HepG2 (cell line): ENCODE measurements at places on chromosomes 4 and X. TPM values are rescaled to one million over a fixed set of nuclear protein-coding genes. Genes with fewer than 3 reads are reported as not detected.
A peak's percentile ranks its signal among the peaks of the same experiment; 100 is the strongest.

DNA sequence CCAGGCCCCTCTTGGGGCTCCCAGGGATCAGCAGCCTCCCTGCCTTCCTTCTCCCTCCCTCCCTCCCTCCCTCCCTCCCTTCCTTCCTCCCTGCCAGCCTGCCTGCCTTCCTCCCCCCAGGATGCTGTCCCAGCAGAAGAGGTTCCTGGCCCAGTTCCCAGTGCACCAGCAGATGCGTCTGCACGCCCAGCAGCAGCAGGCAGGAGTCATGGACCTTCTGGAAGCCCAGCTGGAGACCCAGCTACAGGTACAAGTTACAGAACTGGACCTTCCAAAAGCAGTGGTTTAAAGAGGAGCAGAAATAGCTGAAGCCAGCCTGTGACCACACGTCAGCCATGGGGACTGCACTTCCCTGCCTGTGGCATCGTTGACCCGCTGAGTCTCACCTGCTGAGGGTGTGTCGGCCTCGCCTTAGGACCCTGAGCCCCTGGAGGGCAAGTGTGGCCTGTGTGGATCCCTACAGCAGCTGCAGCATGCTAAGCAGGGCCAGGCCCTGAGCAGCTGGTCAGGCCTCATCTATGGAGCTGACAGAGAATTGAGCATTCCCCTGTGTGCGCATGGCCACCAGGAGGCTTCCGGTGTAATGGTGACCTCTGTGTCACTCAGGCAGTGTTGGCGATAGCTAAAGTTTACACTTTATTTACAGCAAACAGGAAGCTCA lies 84.7 kb downstream of the CRMP1 start:
- H3K4me3 ChIP-seq, result no peak overlapping the region
- H3K4me1 ChIP-seq, result no peaks in the 10 kb centered on the region
- peaks cover 38% of the 10 kb centered on the region; the same call in 2 of the 3 replicates for H3K36me3 ChIP-seq
- no peaks in the 10 kb centered on the region for H3K27me3 ChIP-seq

The ZNF185 gene
- total RNA-seq, result 1.6 and 1.9 TPM in 2 replicates

DNA sequence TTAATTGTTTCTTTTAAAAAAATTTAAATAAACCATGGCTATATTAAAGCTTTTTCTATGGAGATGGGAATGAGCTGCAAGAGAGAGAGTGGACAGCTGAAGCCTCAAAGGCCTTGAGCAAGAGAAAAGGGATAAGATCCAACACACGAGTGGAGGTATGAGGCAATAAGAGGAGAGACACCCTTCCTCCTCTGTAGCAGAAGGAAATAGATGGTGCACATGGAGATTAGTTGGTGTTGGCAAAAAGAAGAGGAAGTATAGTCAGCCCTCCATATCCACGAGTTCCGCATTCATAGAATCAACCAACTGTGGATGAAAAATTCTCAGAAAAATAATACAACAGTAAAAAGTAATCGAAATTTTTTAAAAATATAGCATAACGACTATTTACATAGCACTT lies 3.2 kb downstream of the CXorf38 start:
- no peaks in the 10 kb centered on the region for H3K27me3 ChIP-seq
- no peak overlapping the region for H3K4me3 ChIP-seq
- no peak for DNase-seq
- 0 out of 3 replicates have a peak, but pooled peaks cover 6% of the 10 kb centered on the region for H3K36me3 ChIP-seq
- H3K4me1 ChIP-seq, result peaks cover 11% of the 10 kb centered on the region
- H3K27ac ChIP-seq, result no peak overlapping the region

The HCFC1 gene
- 17.8 and 24.0 TPM in 2 replicates for total RNA-seq

DNA sequence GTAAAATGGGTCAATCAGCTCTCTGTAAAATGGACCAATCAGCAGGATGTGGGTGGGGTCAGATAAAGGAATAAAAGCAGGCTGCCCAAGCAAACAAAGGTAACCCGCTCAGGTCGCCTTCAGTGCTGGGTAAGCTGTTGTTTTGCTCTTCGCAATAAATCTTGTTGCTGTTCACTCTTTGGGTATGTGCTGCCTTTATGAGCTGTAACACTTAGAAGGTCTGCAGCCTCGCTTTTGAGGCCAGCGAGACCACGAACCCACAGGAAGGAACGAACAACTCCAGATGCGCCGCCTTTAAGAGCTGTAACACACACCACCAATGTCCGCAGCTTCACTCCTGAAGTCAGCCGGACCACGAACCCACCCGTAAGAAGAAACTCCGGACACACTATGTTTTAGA lies 11.5 kb upstream of the CAMK2D start:
- H3K27me3 ChIP-seq, result no peaks in the 10 kb centered on the region
- H3K36me3 ChIP-seq, result no peaks in the 10 kb centered on the region
- H3K4me1 ChIP-seq, result no peaks in the 10 kb centered on the region
- no peak overlapping the region for H3K27ac ChIP-seq

DNA sequence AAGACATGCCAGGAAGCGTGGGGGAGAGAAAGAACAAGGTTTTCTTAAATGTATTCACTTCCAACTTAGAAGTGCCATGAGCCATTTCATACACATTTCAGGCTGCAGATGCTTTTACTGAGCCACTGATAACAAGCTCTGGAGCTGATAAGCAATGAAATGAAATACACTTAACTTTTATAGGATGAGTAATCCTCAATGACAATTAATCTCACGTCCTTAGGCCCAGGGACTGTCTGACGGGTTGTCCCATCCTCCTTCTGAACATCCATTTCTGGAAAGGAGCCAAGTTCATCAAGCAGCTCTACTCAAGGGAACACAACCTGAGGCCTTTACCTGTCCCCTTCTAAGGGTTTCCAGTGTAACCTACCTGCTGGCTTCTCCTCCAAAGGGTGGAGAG lies 121.2 kb downstream of the PARM1 start:
- no peaks in the 10 kb centered on the region for H3K27me3 ChIP-seq
- no peaks in the 10 kb centered on the region for H3K36me3 ChIP-seq
- no peak for DNase-seq
- H3K4me1 ChIP-seq, result no peaks in the 10 kb centered on the region
- H3K4me3 ChIP-seq, result no peak overlapping the region

GRCh38 chrX:72272868-72273267 lies 4.2 kb downstream of the RPS4X start:
- no peak overlapping the region for H3K4me3 ChIP-seq
- no peaks in the 10 kb centered on the region for H3K27me3 ChIP-seq
- peaks cover 35% of the 10 kb centered on the region for H3K4me1 ChIP-seq
- H3K36me3 ChIP-seq, result peaks cover 36% of the 10 kb centered on the region
- no peak for DNase-seq

GRCh38 chr4:1200425-1201035 lies 28.1 kb upstream of the SPON2 start:
- no peak for DNase-seq
- peaks cover 25% of the 10 kb centered on the region for H3K4me1 ChIP-seq
- H3K36me3 ChIP-seq, result no peaks in the 10 kb centered on the region; the same call in none of the 2 replicates
- no peak overlapping the region for H3K4me3 ChIP-seq
- H3K27ac ChIP-seq, result no peak overlapping the region
- H3K27me3 ChIP-seq, result no peaks in the 10 kb centered on the region

- no peak overlapping the region for H3K4me3 ChIP-seq
- H3K4me1 ChIP-seq, result no peaks in the 10 kb centered on the region
- no peaks in the 10 kb centered on the region for H3K36me3 ChIP-seq
- no peak for DNase-seq
- H3K27ac ChIP-seq, result no peak overlapping the region
Measured at GRCh38 chr4:54855191-54855854, 197.6 kb downstream of the KIT start.

GRCh38 chrX:5976332-5976731 lies 252.3 kb downstream of the NLGN4X start:
- no peak overlapping the region for H3K4me3 ChIP-seq
- H3K36me3 ChIP-seq, result no peaks in the 10 kb centered on the region
- no peak overlapping the region for H3K27ac ChIP-seq
- H3K4me1 ChIP-seq, result no peaks in the 10 kb centered on the region
- no peak for DNase-seq

DNA sequence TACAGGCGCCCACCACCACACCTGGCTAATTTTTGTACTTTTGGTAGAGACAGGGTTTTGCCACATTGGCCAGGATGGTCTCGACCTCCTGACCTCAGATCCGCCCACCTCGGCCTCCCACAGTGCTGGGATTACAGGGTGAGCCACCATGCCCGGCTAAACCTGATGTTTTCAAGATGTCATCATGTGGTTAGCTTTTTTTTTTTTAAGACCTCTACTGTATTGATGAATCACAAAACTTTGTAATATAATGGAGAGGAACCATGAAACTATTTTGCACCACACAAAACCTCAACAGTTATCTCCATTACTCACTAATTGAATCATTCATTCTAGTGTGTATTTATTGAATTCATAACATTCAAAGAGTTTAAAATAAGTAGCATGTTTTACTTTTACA lies 94.7 kb upstream of the NEIL3 start:
- H3K4me3 ChIP-seq, result no peak overlapping the region
- DNase-seq, result no peak
- H3K36me3 ChIP-seq, result no peaks in the 10 kb centered on the region
- H3K4me1 ChIP-seq, result no peaks in the 10 kb centered on the region
- H3K27ac ChIP-seq, result no peak overlapping the region

The SPACA5 gene
- not detected in 2 replicates for total RNA-seq

GRCh38 chrX:26789751-26790150 lies 573.8 kb downstream of the MAGEB5 start:
- no peaks in the 10 kb centered on the region for H3K36me3 ChIP-seq
- H3K27me3 ChIP-seq, result no peaks in the 10 kb centered on the region
- H3K27ac ChIP-seq, result no peak overlapping the region

DNA sequence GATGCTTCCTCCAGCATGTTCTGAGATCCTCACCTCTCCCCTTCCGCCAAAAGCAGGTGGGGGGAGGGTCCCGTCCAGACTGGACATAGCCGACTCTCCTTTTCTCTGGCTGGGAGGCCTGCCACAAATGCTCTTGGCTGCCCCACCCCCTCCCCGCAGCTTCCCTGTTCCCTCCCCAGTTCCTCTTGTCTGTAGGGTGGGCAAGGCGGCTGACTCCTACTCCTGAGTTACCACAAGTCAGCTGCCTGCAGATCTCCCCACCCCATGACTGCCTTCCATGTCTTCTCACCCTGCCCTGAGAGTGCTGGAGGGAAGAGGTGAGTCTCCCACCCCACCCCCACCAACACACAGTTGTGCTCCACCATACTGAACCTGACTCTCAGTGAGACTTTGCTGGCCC lies 2.9 kb downstream of the ATP6AP1 start:
- H3K27ac ChIP-seq, result no peak overlapping the region
- DNase-seq, result no peak
- peaks cover 33% of the 10 kb centered on the region for H3K4me1 ChIP-seq
- no peaks in the 10 kb centered on the region; the same call in 2 of the 3 replicates for H3K36me3 ChIP-seq
- H3K4me3 ChIP-seq, result no peak overlapping the region

GRCh38 chr4:82905205-82905604 lies 4.7 kb downstream of the THAP9 start:
- no peak overlapping the region for H3K4me3 ChIP-seq
- H3K4me1 ChIP-seq, result peaks cover 14% of the 10 kb centered on the region

DNA sequence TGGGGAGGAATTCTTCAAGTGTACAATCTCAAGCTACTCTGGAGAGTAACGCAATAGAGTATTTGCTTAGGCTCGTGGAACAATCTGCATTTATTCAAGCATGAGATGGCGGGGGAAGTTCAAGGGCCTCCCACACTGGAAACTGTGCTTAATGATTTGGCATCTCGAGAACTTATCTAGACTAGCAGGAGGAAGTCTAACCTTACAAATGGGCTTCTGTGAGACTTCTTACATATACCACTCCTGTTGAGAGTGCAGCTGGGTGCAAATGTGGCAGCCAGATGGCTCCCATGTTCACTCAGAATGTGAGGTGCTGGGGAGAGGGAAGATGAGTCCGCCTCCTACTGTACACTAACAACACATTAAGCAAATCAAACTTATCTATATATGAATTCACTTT lies 29.3 kb upstream of the PTPN13 start:
- no peaks in the 10 kb centered on the region for H3K4me1 ChIP-seq
- no peak for DNase-seq
- H3K36me3 ChIP-seq, result no peaks in the 10 kb centered on the region
- no peak overlapping the region for H3K4me3 ChIP-seq
- H3K27ac ChIP-seq, result no peak overlapping the region
- no peaks in the 10 kb centered on the region for H3K27me3 ChIP-seq

The TLR6 gene
- total RNA-seq, result 0.52 and 0.71 TPM in 2 replicates

The GLOD5 gene
- 0.73 and 0.93 TPM in 2 replicates for total RNA-seq

GRCh38 chrX:30653415-30654131 lies at the start of gene GK:
Gene GK (plus strand): TSS chrX:30653423. CDS start chrX:30653538, 115 bp downstream.
- peaks cover 66% of the 10 kb centered on the region for H3K4me1 ChIP-seq
- peak within 1 kb of the TSS; percentile 95 for H3K4me3 ChIP-seq
- H3K36me3 ChIP-seq, result 0 out of 3 replicates have a peak, but pooled peaks cover 2% of the 10 kb centered on the region
- no peaks in the 10 kb centered on the region for H3K27me3 ChIP-seq

DNA sequence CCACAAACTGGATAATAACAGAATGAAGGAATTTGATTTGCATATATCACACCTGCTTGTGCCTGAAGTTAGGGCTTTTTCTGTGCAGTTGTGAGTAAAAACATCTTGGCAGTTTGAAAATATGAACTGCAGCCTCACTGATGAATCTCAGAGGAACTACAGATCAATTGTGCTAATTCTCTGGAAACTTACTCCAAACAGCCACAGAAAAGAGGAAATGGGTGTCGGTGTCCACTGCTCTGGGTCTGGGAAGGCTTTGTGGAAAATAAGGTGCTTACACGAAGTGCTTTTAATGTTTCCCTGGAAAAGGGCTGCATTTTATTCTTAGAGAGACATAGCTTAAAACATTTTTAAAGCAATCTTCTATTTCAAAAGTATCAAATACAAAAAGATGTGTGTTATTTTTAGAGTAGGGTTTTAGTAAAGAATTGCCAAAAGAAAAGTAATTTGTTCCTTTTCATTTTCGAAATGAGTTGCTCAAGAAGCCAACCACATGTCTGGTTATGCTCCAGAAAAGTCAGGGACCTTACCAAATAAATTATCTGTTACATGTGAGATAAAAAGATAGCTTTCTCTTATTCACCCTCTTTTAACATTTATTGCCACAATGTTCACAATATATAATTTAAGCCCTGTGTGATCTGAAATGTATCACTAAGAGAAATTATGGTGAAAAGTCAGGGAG lies 240.1 kb downstream of the FRAS1 start:
- DNase-seq, result no peak
- H3K4me3 ChIP-seq, result no peak overlapping the region
- H3K36me3 ChIP-seq, result peaks cover 10% of the 10 kb centered on the region

GRCh38 chr4:9608300-9608699 lies 164.1 kb downstream of the DEFB131A start:
- H3K27ac ChIP-seq, result no peak overlapping the region
- H3K27me3 ChIP-seq, result no peaks in the 10 kb centered on the region
- H3K4me1 ChIP-seq, result no peaks in the 10 kb centered on the region

GRCh38 chr4:17760626-17761025 lies 20.8 kb downstream of the FAM184B start:
- no peak for DNase-seq
- no peak overlapping the region for H3K4me3 ChIP-seq
- no peaks in the 10 kb centered on the region for H3K27me3 ChIP-seq
- no peaks in the 10 kb centered on the region for H3K36me3 ChIP-seq
- no peaks in the 10 kb centered on the region for H3K4me1 ChIP-seq
- no peak overlapping the region for H3K27ac ChIP-seq

The AWAT2 gene
- total RNA-seq, result not detected in 2 replicates

GRCh38 chr4:184824776-184825084 lies 1.0 kb downstream of the ACSL1 start:
- peak overlapping the region; percentile 58 for H3K4me3 ChIP-seq
- DNase-seq, result no peak
- H3K36me3 ChIP-seq, result no peaks in the 10 kb centered on the region
- H3K4me1 ChIP-seq, result peaks cover 53% of the 10 kb centered on the region
- H3K27ac ChIP-seq, result no peak overlapping the region

GRCh38 chr4:159855731-159856130 lies 752.9 kb downstream of the RAPGEF2 start:
- no peak overlapping the region for H3K27ac ChIP-seq
- no peaks in the 10 kb centered on the region for H3K27me3 ChIP-seq
- no peaks in the 10 kb centered on the region for H3K36me3 ChIP-seq
- no peak for DNase-seq
- no peaks in the 10 kb centered on the region for H3K4me1 ChIP-seq
